ENCODE measurements at places on chromosomes 4 and X.

DNA sequence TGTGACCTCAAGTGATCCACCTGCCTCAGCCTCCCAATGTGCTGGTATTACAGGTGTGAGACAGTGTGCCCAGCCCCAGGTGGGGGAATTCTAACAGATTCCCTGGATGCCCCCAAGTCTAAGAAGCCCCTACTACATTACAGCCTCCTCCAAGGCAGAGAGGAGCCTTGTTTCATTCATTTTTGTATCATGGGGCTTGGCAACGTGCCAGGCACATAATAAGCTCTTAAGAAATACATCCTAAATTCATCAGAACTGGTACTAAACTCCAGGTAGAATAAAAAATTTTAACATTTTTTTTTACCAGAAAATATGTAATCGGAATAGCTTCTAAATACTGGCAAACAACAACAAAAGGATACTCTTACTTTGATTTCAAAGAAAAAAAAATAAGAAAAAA is 127.1 kb downstream of the CHIC2 start:
- DNase-seq = no peak

GRCh38 chr4:52573551-52573950 is 85.5 kb downstream of the USP46 start:
- DNase-seq = no peak

DNA sequence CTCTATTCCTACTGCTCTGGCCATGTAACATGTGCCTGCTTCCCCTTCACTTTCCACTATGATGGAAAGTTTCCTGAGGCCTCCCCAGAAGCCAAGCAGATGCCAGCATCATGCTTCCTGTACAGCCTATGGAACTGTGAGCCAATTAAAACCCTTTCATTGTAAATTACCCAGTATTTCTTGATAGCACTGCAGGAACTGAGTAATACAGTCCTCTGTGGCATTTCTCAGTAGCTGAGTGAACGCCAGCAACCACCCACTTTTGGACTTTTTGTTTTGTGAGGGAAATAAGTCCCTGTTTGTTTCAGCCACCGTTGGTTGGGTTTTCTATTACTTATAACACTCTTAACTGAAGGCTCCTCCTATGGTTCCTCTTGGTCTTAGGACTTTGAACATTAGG is 104.1 kb downstream of the C4orf51 start:
- no peak for DNase-seq

- no peak for DNase-seq
Observed at GRCh38 chr4:108775921-108776320, 13.1 kb upstream of the ETNPPL start.

DNA sequence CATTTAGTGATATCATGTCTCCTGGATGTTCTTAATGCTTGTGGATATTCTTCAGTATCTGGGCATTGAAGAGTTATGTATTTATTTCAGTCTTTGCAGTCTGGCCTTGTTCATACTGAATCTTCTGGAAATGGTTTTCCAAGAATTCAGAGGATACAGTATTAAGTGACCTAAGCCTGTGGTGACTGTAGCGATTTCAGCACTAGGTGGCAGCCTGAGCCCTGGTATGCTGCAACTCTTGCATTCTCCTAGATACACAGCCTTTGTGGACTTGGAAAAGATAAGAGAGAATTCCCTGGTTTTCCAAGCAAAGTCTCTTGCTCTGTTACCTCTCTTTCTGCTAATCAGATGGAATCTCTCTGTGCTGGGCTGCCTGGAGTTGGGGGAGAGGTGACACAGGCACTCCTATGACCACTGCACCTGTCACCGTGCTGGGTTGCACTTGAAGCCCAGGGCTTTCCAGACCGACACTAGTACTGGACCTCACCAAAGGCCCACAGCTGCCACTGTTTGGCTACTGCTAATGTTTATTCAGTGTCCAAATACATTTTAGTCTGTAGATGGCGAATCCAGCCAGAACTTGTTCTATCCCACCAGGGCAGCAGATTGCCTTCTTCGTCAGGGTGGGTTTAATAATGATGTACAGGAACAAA is 19.3 kb upstream of the SPIN2A start:
- DNase-seq = no peak

DNA sequence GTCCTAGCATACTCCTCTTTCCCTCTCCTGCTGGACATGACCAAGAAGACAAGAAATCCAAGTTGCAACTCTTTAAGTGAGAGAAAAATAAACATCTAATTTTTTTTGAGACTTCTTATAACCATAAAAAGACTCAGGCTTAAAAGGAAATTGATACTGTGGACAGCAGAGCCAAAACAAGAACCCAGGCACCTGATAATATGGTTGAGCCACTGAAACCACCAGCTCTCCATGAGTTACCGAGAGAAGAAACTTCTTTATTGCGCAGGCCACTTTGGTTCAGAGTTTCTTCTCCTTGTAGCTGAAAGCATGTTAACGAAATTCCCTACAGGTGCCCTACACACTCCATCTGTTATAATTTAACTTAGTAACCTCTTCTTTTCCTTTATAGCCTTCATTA is 11.3 kb upstream of the SPCS3 start:
- DNase-seq = no peak

DNA sequence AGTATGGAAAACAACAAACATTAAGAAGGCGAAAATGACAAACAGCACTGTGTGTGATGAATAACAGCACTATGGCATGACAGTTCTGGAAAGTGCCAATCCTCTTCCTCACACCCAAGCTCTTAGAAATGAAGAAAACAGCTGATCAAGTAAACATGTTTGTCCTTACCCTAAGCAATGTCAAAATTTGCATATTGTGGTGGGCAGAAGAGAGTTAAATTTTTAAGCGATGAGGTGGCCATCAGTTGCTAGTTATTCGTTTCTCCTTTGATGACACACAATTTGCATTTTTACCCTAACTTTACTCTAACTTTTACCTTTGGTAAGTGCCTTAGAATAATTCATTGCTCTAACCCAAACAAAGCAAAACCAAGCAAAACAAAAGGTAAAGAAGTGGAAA is 8.8 kb downstream of the PROM1 start:
- no peak for DNase-seq

GRCh38 chr4:107404591-107405300 is 315.3 kb downstream of the PAPSS1 start:
- DNase-seq = no peak

GRCh38 chrX:132561974-132562373 is 73.1 kb upstream of the MBNL3 start:
- DNase-seq = no peak

GRCh38 chrX:13074297-13075262 is 30.2 kb upstream of the FAM9C start:
- DNase-seq = no peak

GRCh38 chr4:10354746-10355145 is 102.5 kb downstream of the ZNF518B start:
- DNase-seq = no peak

DNA sequence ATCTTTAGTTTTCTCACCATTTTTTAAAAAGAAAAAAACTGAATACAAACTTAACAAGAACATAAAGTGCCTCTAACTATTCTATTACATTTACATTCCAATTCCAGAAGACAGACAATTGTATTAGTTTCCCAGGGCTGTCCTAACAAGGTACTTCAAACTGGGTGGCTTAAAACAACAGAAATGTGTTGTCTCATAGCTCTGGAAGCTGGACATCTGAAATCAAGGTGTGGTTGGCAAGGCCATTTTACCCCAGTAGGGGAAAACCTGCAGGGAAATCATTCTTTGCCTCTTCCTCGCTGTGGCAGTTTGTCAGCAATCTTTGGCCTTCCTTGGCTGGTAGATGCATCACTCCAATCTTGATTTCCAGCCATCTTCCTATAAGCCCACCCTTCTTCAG is 37.5 kb upstream of the TMEM33 start:
- no peak for DNase-seq

DNA sequence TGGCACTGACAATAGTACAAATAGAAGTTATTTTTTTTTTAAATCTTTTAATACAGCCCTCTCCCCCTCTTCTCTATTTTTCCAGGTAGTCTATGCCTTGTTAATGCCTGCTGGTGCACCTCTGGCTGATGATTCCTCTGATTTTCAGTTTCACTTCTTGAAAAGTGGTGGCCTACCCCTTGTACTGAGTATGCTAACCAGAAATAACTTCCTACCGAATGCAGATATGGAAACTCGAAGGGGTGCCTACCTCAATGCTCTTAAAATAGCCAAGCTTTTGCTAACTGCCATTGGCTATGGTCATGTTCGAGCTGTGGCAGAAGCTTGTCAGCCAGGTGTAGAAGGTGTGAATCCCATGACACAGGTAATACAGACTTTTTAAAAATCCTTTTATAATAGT is 99.1 kb downstream of the USP9X start:
- no peak for DNase-seq

DNA sequence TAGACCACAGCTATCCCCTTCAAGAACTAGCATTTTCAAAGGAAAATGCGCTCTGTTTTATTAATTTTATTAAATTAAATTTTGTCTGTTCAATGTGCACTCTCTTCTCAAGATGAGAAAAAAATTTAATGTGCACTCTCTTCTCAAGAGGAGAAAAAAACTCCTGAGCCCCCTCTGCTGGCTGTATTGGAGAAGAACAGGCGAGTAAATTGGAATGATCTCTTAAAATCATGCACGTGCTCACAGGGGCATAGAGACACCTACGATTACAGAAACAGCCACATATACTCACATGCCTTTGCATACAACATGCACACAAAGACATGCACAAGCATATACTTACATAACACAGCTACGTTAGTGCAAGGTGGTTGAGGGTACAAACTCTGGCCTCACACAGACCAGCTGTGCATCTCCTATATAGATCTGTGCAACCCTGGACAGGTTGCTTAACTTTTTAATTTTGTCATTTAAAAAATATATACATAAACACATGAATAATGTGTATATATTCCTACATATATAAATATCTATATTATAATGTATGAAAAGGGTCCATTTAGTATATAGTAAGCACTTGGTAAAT is 176.2 kb upstream of the CXorf66 start:
- no peak for DNase-seq

DNA sequence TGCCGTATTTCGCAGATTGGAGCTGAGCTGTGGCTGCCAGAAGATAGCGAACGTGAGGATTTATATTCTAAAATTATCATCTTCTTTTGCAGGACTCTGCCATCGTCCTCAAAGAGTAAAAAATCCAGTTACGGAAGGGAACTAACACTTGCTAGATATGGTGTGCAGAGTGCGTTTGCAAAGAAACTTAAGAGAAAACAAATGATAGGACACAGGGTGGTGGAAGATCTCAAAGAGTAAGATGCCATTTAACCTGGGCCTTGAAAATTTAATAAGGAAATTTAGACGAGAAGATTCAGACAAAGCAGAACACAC is 566 bp downstream of the LARP7 start:
- DNase-seq = no peak

DNA sequence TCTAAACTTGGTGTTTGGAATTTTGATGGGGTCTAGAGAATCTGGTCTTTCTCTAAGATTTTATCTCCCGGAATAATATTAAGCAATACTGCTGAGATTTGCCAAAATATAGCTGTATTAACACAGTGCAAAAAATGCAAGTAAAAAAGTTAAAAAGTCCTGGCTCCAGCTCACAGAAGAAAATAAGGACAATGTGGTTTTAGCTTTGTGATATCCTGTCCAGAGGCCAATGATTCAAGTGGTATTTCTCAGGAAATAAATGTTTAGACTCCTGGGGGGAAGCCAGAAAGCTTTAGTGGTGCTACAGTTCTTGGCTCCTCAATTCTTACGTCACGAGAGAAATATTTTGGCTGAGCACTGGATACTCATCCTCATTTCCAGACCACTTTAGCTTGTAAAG is 40.9 kb upstream of the IL13RA2 start:
- no peak for DNase-seq

DNA sequence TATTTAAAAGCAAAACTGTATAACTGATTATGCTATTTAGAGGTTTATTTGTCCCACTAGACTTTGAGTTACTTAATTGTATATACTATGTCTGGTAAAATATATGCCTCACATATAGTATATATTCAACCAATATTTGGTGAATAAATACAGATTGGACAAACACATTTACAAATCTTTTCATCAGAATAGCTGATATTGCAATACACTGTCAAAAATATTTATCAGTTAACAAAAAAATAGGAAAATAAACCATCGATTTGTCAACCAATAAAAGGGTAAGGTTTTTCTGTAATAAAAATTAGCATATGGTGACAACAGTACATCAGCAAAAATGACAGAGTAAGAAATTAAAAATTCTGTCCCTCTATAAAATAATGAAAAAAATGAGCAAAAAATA is 889.9 kb upstream of the INTU start:
- DNase-seq = no peak

DNA sequence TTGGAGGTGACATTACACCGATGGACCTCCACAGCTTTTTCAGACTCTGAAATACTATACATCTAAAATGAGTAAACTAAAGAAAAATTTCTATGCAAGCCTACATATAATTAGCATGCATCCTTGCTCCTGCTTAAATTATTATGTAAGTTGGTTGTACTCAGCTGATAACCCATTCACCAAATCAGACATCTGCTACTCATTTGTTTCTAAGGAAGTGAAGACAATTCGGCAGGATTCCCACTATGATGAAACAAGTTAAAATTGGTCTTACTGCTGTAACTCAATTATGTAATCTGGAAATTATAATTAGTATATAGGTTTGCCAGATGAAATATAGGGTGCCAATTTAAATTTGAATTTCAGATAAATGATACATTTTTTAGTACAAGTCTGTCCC is 59.5 kb upstream of the FGF13 start:
- DNase-seq = no peak

- no peak for DNase-seq
Observed at GRCh38 chr4:139171876-139172691, 4.9 kb downstream of the ELF2 start.

GRCh38 chr4:168713253-168713652 is 216.4 kb downstream of the PALLD start:
- no peak for DNase-seq

- DNase-seq = no peak
Observed at GRCh38 chrX:138708268-138708667, 3.2 kb downstream of the FGF13 start.

DNA sequence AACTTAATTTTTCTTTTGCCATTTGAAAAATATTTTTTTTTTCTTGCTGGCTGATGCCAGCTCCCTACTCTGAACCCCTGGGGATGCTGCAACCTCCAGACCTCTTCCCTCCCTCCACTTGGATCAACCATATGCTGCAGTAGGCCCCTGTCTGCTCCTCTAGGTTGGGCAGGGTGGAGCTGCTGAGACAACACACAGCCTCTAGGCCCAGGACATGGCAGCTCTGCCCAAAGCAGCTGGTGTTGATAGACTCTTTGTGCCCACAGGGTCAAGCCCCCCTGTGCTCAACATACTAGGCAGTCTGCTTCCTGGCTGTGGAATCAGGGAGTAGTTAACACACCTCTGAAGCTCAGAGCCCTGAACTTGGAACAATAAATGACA is 19.9 kb upstream of the CLNK start:
- no peak for DNase-seq

GRCh38 chrX:74493806-74494205 is 72.5 kb downstream of the SLC16A2 start:
- no peak for DNase-seq

GRCh38 chrX:12814420-12814819 is 23.2 kb downstream of the PRPS2 start:
- no peak for DNase-seq

DNA sequence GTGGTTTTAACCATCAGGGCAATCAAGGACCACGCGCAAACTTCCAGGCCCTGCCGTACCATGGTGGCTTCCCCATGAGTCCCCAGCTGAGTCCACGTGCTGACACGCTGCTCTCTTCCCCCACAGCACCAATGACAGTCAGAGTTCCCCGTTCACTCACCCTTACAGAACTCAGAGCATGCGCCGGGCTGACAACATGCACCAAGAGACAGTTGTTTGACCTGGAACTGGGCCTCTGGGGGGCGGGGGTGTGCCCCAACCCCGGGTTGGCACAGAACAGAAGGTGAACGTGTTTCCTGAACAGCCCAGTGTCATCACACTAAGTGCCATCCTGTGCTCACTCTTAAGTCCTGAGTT is 29.4 kb downstream of the IRF2 start:
- peak; percentile 24 for DNase-seq

Measured in stimulated activated CD4-positive, alpha-beta T cell treated with anti-CD3 and anti-CD28 coated beads, Interleukin-12 subunit alpha, Interleukin-12 subunit beta, amount 100 ng/mL, for 24 hours (primary cell).